Kidney (tissue), 22 donors: ENCODE measurements at places on chromosomes 3 and 15. TPM values are rescaled to one million over a fixed set of nuclear protein-coding genes. Genes with fewer than 3 reads are reported as not detected.
A peak's percentile ranks its signal among the peaks of the same experiment; 100 is the strongest.

DNA sequence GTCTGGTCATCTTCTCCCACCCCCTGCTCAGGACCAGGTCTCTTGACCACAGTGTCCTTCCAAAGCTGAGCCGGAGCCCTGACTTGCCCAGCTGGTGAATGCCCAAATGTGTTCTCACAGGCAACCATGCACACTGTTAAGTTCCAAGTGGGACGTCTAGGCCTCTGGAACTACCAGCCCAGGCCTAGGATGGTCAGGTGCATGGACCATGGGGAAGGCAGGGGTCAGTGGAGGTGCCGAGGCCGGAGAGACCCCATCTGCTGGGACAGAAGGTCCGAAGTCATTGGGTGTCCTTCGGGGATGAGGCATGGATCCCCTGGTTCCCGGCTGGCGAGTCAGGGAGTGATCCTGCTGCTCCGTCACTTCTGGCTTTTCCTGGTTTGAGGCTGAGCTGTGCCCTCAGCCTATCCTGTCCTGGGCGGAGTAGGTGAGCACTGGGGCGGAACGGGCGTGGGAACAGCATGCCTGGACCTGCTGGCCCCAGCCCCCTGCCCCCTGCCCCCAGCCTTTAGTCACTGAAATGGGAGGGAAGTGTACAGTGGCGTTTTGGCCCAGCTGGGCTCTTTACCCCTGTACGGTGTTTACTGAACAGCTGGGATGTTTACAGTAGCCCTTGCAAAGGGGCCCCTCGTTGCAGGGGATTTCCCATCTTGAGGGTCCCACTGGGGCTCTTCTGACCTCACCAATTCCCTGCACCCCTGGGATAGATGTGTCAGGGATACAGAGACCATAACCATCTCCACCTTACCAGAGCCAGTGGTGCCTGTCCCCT is 12.1 kb downstream of the SEMA3F start:
- peak; percentile 88 for DNase-seq

GRCh38 chr3:192433704-192434103 is 293.6 kb downstream of the FGF12 start:
- DNase-seq: no peak

GRCh38 chr3:8658306-8659212 is 14.0 kb upstream of the SSUH2 start:
- peak; percentile 82 for DNase-seq

GRCh38 chr3:10563396-10563795 is 58.0 kb upstream of the ATP2B2 start:
- DNase-seq: no peak

GRCh38 chr15:68990992-68991500 is 23.4 kb upstream of the NOX5 start:
- DNase-seq: no peak

- no peak for DNase-seq
Observed at GRCh38 chr3:112779011-112779410, 67.7 kb downstream of the CD200R1L start.

DNA sequence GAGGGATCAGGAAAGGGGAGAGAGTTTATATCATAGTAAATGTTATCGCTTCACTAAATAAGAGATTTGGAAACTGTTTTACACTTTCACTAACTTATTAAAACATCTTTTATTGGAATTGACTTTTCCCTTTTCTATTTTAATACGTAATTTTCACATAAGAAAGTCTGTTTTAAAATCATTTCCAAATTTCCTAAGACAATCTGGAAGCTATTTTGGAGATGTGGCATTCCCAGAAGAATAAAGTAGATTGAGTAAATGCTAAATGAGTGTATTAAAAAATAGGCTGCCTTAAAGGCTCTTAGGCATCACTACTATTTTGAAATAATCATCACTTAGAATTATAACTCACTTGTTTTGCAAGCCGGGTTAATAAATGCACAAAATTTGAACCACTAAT is 763.5 kb downstream of the EDEM1 start:
- no peak for DNase-seq

DNA sequence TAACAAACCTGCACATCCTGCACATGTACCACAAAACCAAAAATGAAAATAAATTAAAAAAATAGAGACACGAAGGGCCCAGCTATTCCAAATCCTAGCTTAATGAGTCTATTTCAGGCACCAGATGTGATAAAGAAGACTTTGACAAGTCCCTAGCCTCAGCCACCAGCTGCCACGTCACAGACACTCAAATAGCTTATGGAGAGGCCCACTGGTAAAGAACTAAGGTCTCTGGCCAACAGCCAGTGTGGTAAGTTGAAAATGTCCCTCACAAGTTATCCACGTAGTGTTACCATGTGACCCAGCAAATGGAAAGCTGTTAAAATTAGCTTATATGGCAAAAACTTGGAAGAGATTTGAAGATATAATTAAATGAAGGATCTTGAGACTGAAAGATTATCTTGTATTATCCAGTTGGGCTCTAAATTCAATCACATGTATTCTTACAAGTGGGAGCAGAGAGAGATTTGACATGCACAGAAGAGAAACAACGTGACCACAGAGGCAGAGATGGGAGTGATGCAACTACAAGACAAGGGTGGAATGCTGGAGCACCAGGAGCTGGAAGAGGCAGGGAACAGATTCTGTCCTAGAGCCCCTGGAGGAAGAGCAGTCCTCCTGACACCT is 10.9 kb downstream of the ACSBG1 start:
- no peak for DNase-seq

DNA sequence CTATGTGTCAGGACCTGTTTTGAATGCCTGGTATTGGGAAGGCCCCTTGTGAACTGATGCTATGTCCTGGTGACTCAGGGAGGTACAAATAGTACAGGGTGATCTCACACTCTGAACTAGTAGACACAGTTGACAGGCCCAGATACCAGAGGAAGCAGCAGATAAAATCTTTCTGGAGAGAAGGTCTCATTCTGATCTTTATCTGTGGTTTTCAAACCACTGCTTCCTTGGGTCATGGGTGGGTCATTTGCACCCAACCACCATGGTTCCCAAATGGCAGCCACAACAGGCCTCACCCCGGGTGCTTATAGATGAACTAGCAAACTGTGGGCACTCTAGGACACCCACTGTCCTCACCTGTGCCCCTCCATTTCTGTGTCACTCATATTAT is 43.4 kb downstream of the PXYLP1 start:
- DNase-seq: no peak

GRCh38 chr3:125271127-125271526 is 58.6 kb upstream of the SLC12A8 start:
- no peak for DNase-seq

GRCh38 chr15:71207141-71207540 is 91.9 kb downstream of the THSD4 start:
- DNase-seq: no peak

DNA sequence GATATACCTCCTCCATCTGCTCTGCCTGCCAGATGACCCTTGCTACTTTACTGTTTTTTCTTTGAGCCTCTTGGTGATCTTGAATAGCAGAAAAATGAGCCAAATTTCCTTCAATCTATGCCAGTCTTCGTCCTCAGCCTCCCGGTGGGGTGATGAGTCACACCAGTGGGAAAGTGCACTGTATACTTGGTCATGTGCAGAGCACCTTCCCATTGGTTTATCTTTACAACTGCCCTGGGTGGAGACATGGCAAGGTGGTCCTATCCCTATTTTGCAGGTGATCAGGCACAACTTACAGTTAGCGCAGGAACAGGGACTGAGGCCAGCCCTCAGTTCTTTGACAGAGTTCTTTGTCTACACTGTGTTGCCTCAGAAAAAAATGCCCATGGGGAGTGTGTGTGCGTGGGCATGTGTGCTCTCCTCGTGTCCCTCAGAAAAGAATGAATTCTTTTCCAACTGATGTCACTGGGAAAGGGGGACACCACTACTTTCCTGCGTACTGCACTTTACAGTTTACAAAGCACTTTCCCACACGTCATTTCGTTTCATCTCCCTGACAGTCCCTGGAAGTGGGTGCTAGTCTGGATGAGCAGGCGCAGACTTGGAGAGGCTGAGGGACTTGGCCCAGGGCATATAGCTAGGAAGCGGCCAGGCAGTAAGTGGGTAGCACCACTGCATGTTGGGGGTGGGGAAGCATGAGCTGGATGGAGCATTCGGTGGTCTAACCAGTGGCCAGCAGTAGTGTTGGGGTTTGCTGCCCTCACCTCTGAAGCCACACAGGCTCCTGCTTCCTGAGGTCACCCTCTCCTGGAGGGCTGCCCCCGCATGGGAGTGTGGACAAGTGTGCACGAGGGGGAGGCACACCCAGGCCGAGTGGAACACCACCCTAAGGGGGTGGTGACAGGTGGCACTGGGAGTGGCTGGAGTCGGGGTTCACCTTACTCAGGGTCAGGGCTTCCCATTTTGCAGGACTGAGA is 24.1 kb downstream of the SMAD3 start:
- no peak for DNase-seq

DNA sequence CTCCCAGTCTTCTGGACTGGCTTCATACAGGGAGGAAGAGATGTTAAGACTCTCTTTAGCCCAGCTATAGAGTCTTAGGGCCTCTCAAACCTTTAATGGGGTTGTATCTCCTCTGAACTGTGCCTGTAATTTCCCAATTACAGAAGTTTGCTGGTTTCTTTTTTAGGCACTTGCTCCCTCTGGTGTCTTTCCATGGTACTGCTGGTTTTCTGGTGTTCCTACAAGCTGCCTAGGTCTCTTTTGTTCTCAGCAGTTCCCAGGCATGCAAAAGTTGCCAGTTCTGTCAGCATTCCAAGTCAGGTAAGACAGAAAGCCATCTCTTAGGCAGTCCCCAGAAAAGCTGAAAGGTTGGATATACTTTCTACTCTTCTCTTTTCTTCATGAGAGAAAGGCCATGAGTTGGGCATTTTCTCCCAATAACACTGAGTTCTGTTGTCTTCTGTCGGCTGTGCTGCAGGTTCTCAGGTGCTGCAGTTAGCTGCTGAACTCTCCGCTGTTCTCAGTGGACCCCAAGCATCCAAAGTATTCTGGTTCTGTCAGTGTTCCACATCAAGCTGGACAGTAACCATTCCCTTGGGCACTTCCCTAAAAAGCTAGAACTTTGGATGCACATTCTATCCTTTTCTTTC is 54.4 kb upstream of the EHHADH start:
- peak; percentile 33 for DNase-seq

DNA sequence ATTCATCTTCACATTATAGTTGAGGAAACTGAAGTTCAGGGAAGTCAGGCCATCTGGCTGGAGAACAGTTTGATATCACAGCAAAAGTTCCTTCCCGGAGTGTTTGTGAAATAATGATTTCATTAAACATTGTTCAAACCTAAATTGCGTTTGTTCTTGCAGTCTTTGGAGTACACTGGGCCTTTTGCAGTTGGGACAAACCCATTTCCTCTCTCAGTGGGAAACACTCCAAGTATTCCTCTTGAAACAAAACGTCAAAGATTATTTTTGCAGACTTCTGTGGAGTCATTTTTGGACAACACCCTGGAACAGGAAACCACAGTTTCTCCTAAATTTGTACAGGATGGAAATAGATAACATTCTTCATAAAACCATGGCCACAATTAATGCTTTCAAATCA is 287.5 kb downstream of the PTPRG start:
- no peak for DNase-seq

DNA sequence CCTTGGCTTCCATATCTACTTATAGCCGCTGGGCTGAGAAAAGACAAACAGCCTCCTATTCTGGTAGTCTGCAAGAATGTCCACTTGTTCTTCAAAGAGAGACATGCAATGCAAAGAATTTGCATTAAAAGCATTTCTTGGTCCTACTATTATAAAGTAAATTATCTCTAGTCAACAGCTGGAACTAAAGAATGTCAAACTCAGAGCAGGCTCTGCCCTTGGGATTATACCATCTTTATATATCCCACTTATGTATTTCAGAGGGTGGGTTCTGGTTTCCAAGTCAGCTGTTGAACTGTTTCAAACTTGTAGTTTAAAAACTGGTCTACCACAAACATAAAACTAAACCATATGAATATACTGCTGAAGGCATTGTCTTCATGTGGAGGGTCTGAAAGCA is 7.0 kb upstream of the ACTC1 start:
- DNase-seq: no peak

COL8A1 gene
- total RNA-seq: 24.2 TPM

TERC gene
- 2.1 TPM for total RNA-seq

ZNF620 gene
- 6.9 TPM for total RNA-seq

CD80 gene
- total RNA-seq: 1.2 TPM

ADGRG7 gene
- not detected for total RNA-seq

CFAP91 gene
- 14.1 TPM for total RNA-seq

PLAAT1 gene
- total RNA-seq: 0.72 TPM

PRRT3 gene
- total RNA-seq: 3.9 TPM

DNAJA4 gene
- total RNA-seq: 31.1 TPM
